ENCODE measurements at places on chromosomes 5 and 9.
A peak's percentile ranks its signal among the peaks of the same experiment; 100 is the strongest.

- no peak for DNase-seq
Measured at GRCh38 chr5:171924493-171925122, 81.8 kb downstream of the FBXW11 start.

GRCh38 chr9:15501179-15501578 is 9.6 kb downstream of the PSIP1 start:
- DNase-seq: no peak

GRCh38 chr5:102743900-102744299 is 11.2 kb upstream of the PAM start:
- no peak for DNase-seq

DNA sequence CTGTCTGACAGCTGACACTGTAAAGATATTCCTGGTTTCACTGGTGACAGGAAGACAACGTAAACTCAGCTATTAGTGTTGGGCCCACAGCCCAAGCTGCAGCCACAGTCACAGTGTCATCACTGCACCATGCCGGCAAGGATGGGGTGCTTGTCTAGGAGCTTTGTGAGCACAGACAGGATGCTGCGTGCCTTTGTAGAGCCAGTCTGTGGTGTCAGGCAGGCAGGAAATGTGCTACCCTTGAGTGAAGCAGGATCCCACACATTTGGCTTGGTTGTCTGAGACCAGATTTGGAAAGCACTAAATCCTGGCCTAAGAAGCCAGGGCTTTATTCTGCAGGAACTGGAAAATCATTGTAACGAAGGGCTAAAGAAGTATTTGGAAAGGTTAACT is 121.6 kb upstream of the ADAMTS16 start:
- no peak for DNase-seq

DNA sequence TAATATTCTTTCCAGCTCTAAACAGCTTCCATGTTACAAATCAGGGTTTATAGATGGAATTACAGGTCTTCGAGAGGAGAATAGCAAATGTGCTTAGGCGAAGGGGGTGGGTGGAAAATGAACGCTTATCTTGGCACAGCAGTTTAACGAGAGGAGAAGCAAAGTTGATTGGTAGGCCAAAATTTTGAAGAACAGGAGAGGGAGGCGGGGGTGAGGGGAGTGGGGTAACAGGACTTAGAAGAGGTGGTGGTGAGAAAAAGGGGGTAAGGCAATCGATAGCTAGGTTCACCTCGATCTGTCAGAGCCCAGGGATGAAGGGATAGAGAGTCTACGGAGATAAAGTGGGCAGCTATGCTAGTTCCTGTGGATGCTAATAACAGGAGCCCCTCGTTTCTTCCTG is 764 bp downstream of the ANKRA2 start:
- no peak for DNase-seq

GRCh38 chr5:65032250-65032649 is 263.5 kb downstream of the CWC27 start:
- DNase-seq: peak; percentile 7

- no peak for DNase-seq
Measured at GRCh38 chr9:36803961-36804360, 230.1 kb downstream of the PAX5 start.

DNA sequence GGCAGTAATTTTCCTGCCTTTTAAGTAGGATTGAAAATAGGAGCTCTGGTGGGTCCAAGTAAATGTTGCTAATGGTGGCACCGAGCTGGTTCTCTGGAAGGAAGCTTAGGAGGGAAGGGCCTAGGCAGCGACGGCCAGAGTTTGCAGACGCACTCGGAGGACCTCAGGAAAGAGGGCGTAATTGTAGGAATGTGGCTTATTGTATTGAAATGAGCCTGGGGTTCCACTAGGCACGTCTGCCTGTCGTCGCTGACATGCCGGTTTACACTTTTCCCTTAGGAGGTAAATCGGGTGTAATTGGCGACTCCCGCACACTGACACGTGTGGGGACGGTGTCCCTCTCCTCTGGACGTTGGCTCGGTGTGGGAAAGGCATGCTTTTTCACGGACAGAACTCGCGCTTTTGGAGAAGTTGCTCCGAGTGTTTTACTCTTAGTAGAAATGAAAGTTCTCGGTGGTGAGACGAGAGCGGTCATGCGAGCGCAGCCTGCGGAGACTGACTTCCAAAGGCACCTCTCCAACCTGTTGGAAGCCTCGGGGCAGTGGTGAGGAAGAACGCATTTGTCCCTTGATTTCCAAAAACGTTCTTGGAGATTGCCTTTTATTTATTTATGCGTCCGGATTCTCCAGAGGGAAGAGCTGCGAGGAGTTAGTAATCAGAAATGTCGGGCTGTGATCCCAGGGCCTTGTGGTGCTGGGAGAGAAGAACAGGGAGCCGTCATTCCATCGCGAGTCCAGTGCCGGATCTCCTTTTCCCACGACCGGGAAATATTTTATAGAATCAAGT is 1.3 kb downstream of the NR4A3 start:
- DNase-seq: no peak

DNA sequence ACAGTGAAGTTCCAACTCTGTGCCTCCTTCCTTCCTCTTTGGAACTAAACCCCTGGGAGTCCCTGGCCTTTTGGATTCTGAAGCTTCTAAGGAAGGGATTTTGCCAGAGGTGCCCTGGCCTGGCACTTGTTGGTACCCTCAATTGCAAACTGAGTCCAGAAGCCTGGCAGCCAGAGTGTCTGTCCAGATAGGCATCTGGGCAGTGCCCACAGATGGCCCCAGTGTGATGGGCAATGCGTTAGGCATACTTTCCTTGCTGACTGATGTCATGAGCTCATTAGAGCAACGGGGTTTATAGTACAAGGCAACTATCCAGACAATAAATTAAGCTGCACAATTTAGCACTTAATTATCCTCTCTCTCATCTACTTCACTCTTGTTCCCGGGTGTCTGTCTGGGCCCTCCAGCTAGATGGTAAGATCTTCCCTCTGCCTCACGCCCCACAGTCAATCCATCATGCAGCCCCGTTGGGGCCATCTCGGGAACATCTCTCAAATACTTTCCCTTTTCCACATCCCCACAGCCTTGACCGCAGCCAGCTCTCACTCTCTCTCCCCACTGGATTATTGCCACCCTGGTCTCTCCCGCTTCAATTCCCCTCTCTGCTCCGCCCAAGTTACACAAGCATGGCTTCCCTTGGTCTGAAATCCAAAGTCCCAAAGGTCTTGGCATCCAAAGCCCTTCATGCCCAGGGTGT is 157.5 kb upstream of the SMIM23 start:
- no peak for DNase-seq

- DNase-seq: no peak
Measured at GRCh38 chr5:36875051-36875789, 1.3 kb upstream of the NIPBL start.

- DNase-seq: peak; percentile 85
Measured at GRCh38 chr5:69450116-69450515, 35.2 kb downstream of the MARVELD2 start.

DNA sequence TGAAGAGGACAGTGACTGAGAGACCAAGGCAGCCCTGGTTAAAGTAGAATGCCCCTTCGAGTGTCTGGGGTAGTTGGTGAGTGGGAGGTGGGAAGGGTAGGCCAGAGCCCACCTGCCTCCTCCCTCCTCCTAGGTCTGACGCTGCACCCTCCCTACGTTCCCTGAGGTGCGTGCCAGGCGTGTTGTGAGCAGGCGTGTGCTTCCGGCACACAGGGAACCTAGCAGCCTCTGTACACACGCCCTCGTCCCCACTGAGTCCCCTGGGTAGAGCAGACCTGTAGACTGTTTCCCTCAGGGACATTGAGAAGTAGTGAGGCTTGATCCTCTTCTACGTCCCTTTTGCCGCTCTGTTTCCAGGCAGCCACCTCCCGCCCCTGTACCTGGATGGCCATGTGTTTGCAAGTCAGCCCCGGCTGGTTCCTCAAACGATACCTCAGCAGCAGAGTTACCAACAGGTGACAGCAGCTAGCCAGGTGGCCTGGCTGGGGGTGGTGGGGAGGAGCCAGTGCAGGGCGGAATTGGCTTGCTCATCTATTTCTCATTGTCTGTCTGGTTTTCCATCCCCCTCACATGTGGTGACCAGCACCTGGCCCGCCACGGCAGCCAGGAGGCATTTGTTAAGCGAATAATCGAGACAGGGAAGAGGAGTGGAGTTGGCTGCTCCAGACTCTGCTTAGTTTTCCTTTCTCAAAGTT is 16.8 kb upstream of the POMT1 start:
- no peak for DNase-seq
